ENCODE measurements at places on chromosomes 1 and 21. TPM values are rescaled to one million over a fixed set of nuclear protein-coding genes. Genes with fewer than 3 reads are reported as not detected.

- peak overlapping the region; percentile 100 for H3K27ac ChIP-seq
- H3K4me1 ChIP-seq = peaks cover 92% of the 10 kb centered on the region
- H3K4me3 ChIP-seq = peak overlapping the region; percentile 64
- DNase-seq = peak; percentile 86
- no peaks in the 10 kb centered on the region for H3K27me3 ChIP-seq
Observed at GRCh38 chr1:178266619-178267066, 172.7 kb downstream of the RASAL2 start.

- no peak for DNase-seq
- H3K4me3 ChIP-seq = no peak overlapping the region
- H3K4me1 ChIP-seq = no peaks in the 10 kb centered on the region
- no peak overlapping the region for H3K27ac ChIP-seq
Observed at GRCh38 chr1:199054694-199055093, 415.9 kb downstream of the PTPRC start.

- H3K27me3 ChIP-seq = peaks cover 12% of the 10 kb centered on the region
- 0 out of 2 replicates have a peak, but pooled peaks cover 3% of the 10 kb centered on the region for H3K4me1 ChIP-seq
- H3K4me3 ChIP-seq = no peak overlapping the region
Observed at GRCh38 chr21:34875830-34876229, 173.3 kb downstream of the RUNX1 start.

DNA sequence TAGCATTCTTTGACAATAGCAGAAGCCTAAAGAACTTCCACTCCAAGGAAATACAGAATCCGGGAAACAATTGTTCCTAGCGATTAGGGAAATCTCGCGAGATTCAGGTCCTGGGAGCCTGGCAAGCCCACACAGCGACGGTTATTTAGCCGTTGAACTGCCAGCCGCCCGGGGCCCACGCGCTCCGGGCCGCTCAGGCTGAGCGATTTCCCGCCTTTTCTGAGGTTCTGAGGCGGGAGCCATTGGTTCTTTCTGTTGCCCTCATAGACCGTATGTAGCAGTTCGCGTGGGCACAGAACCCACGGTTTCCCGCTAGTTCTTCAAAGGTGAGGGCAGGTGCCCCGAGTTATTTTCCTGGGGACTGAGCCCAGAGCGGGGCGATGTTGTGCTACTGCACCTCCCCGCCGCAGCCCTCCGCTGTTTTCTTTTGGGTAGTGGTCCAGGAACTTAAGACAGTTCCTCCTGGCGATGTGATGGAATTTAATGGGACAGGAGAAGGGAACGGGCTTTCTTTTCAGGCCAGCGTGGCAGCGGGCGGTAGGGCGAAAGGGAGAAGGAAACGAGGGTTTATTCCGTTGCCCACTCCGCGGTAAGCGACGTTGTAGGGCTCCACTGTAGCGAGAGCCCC, at the start of gene SYCP1:
Gene SYCP1 (plus strand): TSS at position 171 of the 628 bp plus-strand sequence. CDS start 602 bp downstream, outside the sequence.
- peaks cover 8% of the 10 kb centered on the region for H3K4me1 ChIP-seq
- H3K36me3 ChIP-seq = no peaks in the 10 kb centered on the region
- H3K4me3 ChIP-seq = peak within 1 kb of the TSS; percentile 69
- peak; percentile 25 for DNase-seq
- H3K27me3 ChIP-seq = peaks cover 35% of the 10 kb centered on the region

The MATN1 gene
- total RNA-seq = 0.24 TPM

Measured in WTC11 (cell line).